Stimulated activated naive CD4-positive, alpha-beta T cell (primary cell): ENCODE measurements at places on chromosomes 3 and 15.

DNA sequence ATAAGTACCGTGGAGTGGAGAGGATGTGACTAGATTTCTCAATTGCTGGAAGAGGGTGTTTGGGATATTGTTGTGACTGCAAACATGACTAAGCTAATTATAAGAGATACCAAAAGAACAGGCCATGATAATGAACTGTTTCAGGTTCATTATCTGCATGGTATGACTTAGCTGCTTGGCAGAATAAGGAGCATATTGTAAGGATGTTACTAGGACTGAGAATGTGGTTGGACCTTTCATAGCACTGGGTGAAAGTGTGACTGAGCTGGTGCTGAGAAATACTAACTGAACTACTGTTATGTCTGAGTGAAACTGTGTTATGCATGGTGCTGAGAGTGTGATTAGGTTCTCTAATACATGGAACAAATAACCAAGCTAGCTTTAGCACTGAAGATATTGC lies 11.0 kb downstream of the SCN10A start:
- no peak for DNase-seq

GRCh38 chr3:144866476-144866875 lies 894.9 kb downstream of the DIPK2A start:
- DNase-seq = no peak

GRCh38 chr15:79868554-79868953 lies 28.3 kb downstream of the MTHFS start:
- DNase-seq = no peak

GRCh38 chr15:66149871-66150270 lies 103.7 kb downstream of the MEGF11 start:
- DNase-seq = no peak

DNA sequence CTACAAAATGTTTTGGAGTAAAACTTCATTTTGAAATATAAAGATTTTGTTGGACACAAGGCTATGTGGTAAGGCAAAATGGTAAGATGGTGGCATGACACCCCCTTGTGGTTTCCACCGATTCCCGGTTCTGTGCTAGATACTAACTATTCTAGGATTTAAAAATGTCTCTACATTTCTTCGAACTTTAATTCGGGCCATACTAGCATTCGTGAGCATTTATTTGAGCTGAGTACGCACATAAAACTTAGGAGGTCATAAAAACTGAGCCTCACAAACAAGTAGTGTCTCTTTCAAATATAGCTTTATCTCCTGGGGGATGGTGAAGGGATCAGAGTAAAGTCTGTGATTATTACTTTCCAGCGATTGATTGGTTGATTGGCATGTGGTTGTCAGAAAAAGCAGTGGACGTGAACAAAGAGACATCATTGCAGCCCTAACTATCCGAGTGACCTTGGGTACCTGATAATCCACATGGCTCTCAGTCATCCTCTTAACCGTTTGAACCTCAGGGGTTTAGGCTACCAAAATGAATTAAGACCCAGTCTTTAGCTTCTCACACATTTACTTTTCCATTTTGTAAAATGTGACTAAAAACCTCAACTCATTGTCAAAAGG lies 1.1 kb upstream of the ZNF639 start:
- DNase-seq = no peak

GRCh38 chr3:167662919-167663400 lies 9.2 kb upstream of the WDR49 start:
- no peak for DNase-seq

DNA sequence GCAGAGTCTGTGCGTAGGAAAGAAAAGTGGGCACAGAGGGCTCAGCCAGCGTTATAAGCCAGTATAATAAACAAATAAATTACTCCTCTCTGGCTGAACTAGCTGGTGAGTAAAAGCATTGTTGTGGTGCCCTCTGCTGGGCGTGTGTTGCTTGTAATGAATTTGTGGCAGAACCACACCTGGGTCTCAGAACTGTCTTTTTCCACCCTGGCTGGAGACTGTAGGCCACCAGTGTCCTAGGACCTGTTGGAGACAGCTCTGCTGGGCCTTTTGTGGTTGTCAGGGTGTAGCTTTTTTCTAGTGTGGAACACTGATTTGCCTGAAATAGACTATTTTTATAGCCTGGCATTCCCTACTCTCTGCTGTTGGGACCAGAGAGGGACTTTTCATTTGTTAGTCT lies 130.5 kb upstream of the EIF1B start:
- DNase-seq = peak; percentile 23

GRCh38 chr3:27467545-27467944 lies 16.6 kb downstream of the SLC4A7 start:
- no peak for DNase-seq

DNA sequence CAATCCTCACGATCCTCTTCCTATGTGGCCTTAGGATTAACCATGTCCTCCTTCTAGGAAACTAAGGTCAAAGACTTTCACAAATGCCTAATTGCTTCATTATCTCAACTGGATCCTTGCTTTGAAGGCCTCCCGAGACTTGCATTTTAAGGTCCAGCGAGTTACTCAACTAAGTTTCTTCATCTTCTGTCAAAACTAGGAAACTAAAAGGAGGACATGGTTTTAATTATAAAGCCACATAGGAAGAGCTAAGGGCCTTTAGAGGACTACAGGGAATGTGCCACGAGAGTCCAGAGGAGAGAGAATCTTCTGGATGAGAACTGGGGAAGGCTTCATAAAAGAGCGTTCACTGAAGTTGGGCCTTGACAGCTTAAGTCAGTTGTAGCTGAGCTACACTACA lies 87.8 kb upstream of the LPP start:
- DNase-seq = no peak

- no peak for DNase-seq
These were observed 243.6 kb upstream of the LYSMD4 start for GRCh38 chr15:99976811-99977271.

DNA sequence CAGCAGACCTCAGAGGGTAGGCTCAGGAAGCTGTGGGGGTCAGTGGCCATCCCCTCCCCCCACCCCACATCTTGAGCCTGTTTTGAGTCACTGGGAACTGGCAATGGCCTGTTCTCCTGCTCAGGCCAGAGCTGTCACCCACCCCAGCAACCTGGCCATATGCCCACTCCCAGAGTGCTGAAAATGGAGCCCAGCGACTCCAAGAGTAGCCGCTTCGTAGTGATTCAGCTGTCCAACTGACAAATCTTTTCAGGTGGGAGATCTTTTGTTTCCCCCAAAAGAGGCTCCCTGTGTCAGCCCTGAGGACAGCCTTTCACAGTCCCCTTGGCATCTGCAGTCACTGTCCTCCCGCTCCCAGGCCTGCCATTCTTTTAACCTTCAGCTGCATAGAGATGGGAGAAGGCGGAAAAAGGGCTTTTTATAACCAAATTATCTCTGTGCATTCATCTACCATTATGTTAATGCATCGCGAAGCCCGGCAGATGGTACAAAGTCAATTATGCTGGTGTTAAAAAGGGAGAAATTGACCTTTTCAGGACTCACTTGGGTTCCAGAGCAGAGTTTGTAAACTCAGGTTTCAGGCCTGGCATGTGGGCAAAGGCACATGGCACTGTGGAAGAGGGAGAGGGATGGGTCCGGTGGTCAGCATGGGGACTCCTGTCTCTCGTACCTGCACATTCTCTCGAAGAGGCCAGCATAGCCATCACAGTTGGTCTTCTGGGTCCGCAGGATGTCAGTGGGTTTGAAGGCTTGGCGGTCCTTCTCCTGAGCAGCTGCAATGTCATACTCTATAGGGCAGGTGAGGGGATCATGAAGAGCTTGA lies 32.1 kb downstream of the KY start:
- no peak for DNase-seq

GRCh38 chr15:47383801-47384200 lies 333.5 kb upstream of the SEMA6D start:
- DNase-seq = no peak

GRCh38 chr15:70269991-70270751 lies 172.5 kb upstream of the TLE3 start:
- DNase-seq = no peak

DNA sequence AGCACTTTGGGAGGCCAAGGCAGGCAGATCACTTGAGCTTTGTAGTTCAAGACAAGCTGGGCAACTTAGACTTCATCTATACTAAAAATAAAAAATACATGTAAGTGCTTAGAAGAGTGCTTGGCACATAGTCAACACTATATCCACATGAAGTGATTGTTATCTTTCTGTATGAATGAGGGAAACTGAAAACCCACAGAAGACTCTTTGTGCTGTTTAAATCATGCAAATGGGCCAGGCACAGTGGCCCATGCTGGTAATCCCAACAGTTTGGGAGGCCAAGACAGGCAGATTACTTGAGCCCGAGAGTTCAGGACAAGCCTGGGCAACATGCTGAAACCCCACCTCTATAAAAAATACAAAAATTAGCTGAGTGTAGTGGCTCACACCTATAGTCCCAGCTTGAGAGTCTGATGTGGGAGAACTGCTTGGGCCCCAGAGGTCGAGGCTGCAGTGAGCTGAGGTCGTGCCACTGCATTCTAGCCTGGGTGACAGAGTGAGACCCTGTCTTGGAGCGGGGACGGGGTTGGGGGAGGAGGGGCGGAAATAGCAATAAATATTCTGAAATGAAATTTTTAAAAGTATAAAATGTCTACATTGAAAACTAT lies 129.7 kb downstream of the NR2E3 start:
- DNase-seq = no peak

DNA sequence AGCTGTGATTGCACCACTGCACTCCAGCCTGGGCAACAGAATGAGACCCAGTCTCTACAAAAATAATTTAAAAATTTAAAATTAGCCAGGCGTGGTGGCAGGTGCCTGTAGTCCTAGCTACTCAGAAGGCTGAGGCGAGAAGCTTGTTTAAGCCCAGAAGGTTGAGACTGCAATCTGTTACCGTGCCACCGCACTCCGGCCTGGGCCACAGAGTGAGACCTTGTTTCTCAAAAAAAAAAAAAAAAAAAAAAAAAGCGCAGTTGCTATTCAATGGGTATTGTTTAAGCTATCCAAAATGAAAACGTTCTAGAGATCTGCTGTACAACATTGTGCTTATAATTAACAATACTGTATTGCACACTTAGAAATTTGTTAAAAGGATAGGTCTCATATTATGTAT lies 24.0 kb downstream of the ZNF148 start:
- DNase-seq = no peak

DNA sequence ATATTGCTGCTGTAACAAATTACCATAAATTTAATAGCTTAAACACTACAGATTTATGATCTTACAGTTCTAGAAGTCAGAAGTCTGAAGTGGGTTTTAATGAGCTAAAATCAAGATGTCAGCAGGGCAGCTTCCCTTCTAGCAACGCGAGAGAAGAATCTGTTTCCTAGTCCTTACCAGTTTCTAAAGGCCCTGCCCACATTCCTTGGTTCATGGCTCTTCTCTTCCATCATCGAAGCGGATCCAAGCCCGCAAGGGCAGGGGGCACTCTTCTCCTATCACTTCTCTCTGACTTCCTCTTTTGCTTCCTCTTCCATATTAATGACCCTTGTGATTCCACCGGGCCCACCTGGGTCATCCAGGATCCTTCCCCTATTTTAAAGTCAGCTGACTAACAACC lies 16.1 kb downstream of the MINDY4B start:
- no peak for DNase-seq

GRCh38 chr3:77524463-77524862 lies 484.6 kb downstream of the ROBO2 start:
- DNase-seq = no peak

GRCh38 chr3:11170052-11170770 lies 15.9 kb downstream of the HRH1 start:
- no peak for DNase-seq

- DNase-seq = no peak
These were observed 48.8 kb upstream of the TOP2B start for GRCh38 chr3:25713341-25713985.

GRCh38 chr15:73983211-73983727 lies 8.8 kb downstream of the STOML1 start:
- no peak for DNase-seq

DNA sequence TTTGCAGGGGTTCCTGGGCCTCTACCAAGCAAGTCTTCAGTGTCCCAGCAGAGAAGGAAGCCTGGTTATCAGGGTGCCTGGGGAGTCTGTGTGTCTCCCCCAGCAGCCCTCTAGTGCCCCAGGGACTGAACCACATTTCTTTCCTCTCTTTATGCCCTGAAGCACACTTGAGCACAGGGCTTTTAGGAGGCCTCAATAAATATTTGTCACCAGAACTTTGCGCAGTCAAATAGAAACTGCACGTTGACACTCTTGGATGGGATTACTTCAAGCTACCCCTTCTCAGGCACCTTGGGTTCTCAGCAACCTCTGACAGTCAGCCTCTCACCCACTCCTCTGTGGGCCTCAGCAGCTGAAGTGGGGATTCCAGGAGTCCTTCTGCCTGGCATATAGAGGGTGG lies 226.6 kb upstream of the HES1 start:
- no peak for DNase-seq

DNA sequence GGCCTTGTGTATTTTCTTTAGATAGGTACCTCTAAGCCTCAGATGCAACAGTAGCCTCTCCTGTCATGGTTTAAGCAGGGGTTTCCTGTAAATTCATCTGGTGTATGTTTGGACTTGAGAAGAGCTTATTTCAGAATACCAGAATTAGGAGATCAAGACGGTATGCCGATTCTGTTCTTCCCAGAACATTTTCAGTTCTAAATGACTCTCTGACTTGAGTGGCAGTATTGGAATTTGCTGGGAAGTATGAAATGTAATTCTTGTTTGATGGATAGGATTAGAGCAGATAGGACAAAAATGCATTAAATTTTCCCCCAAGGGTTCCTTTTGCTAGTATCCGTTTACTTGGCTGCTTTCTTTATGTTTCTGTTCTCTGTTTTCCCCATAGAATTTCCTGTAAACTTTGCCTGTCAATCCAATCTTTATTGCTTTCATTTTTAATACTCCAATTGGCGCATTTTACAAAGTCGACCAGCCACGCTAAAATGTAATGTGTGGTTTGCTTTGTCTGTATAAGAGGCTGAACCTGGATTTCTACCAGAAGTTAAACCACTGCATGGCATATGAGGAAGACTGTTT lies 612.2 kb downstream of the RBMS3 start:
- no peak for DNase-seq

DNA sequence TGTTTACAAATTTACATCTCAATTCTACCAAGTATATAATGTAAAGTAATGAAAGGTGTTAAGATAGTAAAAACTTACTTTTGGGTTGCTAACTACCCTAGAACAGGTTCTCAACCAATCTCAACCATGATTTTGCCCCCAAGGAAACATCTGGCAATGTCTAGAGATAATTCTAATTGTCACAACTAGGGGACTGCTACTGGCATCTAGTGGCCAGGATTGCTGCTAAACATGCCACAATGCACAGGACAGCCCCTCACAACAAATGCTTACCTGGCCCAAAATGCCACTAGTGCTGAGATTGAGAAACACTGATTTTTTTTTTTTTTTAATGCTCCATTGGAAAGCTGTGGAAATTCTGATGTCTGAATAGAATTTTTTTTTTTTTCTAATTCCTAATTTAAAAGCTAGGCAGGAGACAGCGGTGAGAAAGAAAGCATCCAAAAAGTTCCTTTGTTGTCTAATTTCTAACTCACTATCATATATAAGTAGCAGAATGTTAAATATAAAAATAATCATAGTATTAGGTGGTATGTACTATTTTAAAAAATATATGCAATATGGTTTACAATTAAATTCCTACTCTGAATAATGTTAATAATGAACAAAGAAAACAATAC lies 81.5 kb downstream of the TJP1 start:
- DNase-seq = no peak

- DNase-seq = no peak
These were observed 56.8 kb downstream of the TFG start for GRCh38 chr3:100766069-100766468.
